Lower lobe of right lung (tissue), 2 donors: ENCODE measurements at places on chromosomes 7 and 10. TPM values are rescaled to one million over a fixed set of nuclear protein-coding genes. Genes with fewer than 3 reads are reported as not detected.

OPN4 gene
- total RNA-seq = not detected

GSTO2 gene
- total RNA-seq = 7.8 TPM

SMO gene
- 3.1 TPM for total RNA-seq

OR9A2 gene
- not detected for total RNA-seq

CAMK2B gene
- total RNA-seq = 0.30 TPM

MACC1 gene
- 24.7 TPM for total RNA-seq

NME8 gene
- not detected for total RNA-seq

SUN3 gene
- not detected for total RNA-seq

KIAA1549 gene
- 5.3 TPM for total RNA-seq

ATOH7 gene
- not detected for total RNA-seq

CALML3 gene
- total RNA-seq = not detected

KLF14 gene
- total RNA-seq = not detected

METTL2B gene
- 19.1 TPM for total RNA-seq

HOXA1 gene
- 0.77 TPM for total RNA-seq

HIPK2 gene
- 81.0 TPM for total RNA-seq

BRI3 gene
- 516 TPM for total RNA-seq

FAM241B gene
- 5.0 TPM for total RNA-seq

FLNC gene
- 11.7 TPM for total RNA-seq

CTAGE4 gene
- total RNA-seq = 8.5 TPM

SDK1 gene
- total RNA-seq = 10.0 TPM

RAPGEF5 gene
- total RNA-seq = 85.1 TPM

GFRA1 gene
- 9.8 TPM for total RNA-seq

SKIDA1 gene
- total RNA-seq = 0.95 TPM

PAPOLB gene
- 0.24 TPM for total RNA-seq

SPDYE5 gene
- total RNA-seq = not detected

AKR1D1 gene
- total RNA-seq = not detected

TMEM176B gene
- 69.4 TPM for total RNA-seq

STRIP2 gene
- 1.3 TPM for total RNA-seq

AGR3 gene
- total RNA-seq = 105 TPM

PLCE1 gene
- 10.5 TPM for total RNA-seq

CABCOCO1 gene
- 3.5 TPM for total RNA-seq

APBB1IP gene
- 36.8 TPM for total RNA-seq

ZNF488 gene
- total RNA-seq = 0.38 TPM

TET1 gene
- 1.8 TPM for total RNA-seq

SUN1 gene
- 111 TPM for total RNA-seq

RHOBTB1 gene
- 13.5 TPM for total RNA-seq

MSS51 gene
- 2.7 TPM for total RNA-seq

CALHM2 gene
- 45.0 TPM for total RNA-seq

CHAT gene
- not detected for total RNA-seq

CNTNAP2 gene
- total RNA-seq = 0.59 TPM

ZCCHC24 gene
- 34.7 TPM for total RNA-seq

THSD7A gene
- total RNA-seq = 7.2 TPM
